NCI-H2227 treated with DMSO at 0.1 percent for 48 hours (cell line): ENCODE measurements at places on chromosomes 6 and 20.

DNA sequence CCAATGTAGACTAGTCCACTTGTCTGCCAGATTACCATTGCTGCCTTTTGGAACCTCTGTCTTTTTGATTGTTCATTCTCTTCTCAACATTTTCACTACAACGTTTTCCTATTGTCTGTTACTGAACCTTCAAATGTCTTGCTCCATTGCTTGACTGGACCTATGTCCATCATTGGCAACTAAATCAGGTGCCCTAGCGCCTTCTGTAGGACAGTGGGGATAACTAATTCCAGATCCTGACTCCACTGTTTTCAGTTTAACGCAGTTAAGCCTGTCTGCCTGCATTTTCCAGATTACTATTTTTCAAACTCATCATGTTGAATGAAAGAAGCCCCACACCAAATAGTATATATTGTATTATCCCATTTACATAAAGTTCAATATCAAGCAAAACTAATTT is 433.6 kb downstream of the RNF144B start:
- no peak for DNase-seq

GRCh38 chr6:32195652-32195901 is 3.1 kb upstream of the GPSM3 start:
- DNase-seq, result peak; percentile 99

DNA sequence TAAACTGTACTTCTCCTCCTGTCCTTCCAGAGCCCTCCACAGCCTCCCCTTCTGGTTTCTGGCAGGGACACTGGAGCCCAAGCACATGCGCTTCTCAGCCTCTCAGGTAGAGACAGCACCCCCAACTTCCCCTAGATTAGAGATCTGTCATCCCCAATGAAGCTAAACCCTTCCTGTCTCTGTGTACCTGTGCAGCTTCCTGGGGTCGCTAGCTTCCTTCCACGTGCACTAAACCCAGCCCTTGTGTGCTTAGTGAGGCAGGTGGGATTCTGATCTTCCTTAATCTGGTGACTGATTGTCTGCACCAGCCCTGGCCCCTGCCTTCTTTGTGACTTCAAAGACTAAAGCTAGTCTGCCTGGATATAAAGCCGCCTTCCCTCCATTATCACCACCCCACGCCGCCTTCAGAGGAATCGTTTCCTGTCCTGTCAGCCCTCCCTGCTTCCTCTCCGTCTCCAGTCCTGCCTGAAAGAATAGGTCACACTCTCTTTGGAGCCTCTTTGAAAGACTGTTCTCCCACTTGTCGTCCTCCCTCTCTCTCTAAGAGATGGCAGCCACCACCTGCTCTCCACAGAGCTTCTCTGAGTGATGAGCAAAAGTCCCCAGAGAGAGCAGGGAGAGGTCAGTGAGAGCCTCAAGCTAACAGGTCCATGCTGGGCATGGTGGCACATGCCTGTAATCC is 27.5 kb downstream of the CAPN11 start:
- no peak for DNase-seq

DNA sequence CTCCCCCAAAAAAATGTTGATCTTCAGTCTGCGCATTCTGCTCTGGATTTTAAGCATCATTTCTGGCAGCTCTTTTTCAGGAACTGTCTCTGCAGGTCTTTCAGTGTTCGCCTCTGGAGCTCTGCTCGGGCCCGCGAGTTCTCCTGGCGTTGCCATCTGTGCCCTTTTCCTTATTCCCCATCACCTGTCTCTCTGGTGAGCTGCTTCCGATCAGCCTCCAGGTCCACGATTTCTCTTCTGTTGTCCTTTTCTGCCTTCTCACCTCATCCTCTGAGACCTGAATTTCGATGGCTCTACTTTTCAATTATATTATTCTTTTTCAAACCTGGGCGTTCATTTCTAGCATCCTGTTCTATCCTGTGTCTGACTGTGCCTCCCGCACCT is 590 bp upstream of the MAP1LC3A start:
- DNase-seq, result peak; percentile 78

GRCh38 chr6:131660195-131660594 is 23.1 kb downstream of the ENPP3 start:
- no peak for DNase-seq

GRCh38 chr6:167866642-167867041 is 39.9 kb downstream of the AFDN start:
- no peak for DNase-seq

GRCh38 chr6:170172825-170173256 is 118.0 kb downstream of the DLL1 start:
- no peak for DNase-seq

GRCh38 chr6:36501686-36502085 is 45.6 kb downstream of the STK38 start:
- DNase-seq, result no peak

DNA sequence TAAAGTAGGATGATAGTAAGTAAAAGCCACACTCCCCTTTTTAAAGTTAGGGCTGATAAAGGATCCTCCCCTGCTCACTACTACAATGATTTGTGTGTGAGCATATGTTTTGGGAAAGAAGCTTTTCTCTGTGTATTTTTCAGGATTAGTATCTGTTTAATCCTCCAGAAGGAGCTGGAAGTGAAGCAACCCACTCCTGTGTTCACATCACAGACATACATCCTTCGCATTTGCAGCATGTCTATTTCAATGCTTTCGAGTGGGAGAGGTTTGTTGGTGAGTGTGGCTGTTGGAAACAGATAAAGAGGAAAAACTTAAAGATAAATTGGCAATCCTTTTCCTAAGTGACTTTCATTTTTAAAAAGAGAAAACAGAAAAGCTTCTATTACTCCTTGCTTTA is 31.6 kb upstream of the RGS17 start:
- DNase-seq, result no peak

- no peak for DNase-seq
Measured at GRCh38 chr6:160513836-160514235, 150.2 kb downstream of the LPA start.

DNA sequence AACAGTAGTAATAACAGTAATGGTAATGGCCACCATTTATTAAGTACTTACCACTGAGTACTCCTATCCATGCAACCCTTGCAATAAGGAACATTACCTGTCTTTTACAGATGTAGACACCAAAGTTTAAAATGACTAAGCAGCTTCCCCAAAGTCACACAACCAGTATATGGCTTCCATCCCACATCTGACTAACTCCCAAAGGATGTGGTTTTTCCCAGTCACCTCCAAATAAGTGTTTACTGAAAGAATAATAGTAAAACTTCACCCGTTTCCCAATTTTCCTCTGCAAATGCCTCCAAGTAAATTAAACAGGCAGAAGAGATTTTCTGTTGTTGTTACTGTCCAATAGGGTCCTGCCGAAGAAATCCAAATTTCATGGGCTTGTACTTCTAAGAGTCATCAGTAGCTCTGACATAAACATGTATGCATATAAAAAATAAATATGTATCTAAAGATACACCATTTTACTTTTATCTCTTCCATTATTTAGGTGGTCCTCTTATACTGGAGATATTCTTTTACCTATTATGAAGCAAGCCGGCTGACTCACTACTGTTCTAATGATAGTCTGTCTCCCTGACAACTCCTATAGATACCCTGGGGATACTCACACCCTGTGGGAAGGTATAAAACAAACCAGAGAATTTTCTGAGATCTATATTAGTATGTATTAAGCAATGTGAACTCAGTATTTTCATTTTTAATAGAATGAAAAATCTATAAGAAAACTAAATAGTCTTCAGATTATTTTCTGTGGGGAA is 77.9 kb upstream of the ID4 start:
- no peak for DNase-seq

GRCh38 chr20:58297394-58297793 is 12.1 kb upstream of the RAB22A start:
- DNase-seq, result no peak

DNA sequence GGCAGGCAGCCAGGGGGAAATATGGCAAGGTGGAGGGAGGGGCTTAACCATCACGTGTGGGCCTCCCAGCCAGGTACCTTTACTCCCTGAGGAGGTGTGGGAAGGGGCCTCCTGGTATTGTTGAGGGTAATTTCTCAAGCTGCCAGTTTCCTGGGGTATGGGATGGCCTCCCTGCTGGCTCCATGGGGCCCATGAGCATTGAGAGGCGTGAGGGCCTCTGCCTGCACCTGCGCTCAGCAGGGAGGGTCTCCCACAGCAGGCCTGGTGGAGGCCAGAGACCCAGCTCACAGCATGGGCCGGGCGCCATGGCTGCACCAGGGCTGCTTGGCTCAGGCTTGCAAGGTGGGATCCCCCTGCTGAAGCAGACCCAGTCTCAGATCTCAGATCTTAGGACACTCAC is 113.0 kb downstream of the GRM4 start:
- DNase-seq, result no peak
